ENCODE measurements at places on chromosomes 12 and 14. TPM values are rescaled to one million over a fixed set of nuclear protein-coding genes. Genes with fewer than 3 reads are reported as not detected.

- DNase-seq = peak; percentile 64
Measured at GRCh38 chr14:104678346-104678745, 11.1 kb upstream of the INF2 start.

DNA sequence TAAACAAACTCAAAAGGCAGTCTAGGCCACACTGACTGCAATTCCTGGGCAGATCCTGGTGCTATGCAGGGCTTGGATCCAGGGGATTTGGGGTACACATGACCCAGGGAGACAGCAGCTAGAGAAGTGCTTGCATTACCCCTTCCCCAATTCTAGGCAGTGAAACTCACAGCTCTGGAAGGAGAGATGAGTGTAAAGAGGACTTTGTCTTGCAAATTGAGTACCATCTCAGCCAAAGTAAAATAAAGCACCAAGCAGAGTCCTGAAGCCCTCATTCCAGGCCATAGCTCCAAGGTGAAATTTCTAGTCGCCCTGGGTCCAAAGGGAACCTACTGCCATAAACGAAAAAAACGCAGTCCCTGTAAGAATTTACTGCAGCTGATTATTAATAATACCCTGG, 644.9 kb upstream of the FLRT2 start:
- no peak for DNase-seq

GRCh38 chr12:15851919-15852318, 30.3 kb upstream of the STRAP start:
- no peak for DNase-seq

DNA sequence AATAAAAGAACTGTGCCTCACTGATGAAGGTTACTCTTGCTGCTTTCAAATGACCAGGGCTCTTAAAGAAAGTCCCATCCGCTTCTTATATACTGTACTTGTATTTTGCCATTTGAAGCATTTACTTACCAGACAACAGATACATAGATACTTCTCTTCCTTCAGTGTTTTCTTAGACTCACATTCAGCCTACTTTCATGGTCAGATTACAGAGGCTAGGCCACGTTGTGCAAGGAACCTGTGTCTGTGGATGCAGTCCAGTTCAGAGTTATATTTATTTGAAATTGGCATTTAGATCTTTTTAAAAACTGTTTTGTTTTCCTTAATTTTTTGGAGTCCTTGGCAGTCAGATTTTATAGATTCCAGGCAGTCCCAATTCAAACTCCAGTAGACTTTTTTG, 6.2 kb downstream of the CHURC1 start:
- DNase-seq = no peak

DNA sequence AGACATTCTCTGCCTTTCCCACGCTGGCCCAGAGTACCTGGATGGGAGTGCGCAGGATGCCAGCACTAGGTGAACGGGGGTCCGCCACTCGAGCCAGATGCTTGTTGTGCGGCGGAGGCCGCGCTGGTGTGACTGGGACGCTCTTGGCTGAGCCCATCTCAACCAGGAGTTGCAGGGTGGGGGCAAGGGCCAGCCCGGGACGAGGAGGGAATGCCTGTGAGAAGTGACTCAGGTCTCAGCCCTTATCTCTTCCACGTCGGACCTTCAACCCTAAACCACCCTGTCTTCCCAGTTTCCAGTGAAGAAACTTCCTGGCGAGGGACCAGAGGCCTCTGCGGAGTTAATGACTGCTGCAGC, 312 bp downstream of the CDCA3 start:
- DNase-seq = peak; percentile 68

- peak; percentile 7 for DNase-seq
Measured at GRCh38 chr14:102241147-102241546, 63.8 kb downstream of the MOK start.

DNA sequence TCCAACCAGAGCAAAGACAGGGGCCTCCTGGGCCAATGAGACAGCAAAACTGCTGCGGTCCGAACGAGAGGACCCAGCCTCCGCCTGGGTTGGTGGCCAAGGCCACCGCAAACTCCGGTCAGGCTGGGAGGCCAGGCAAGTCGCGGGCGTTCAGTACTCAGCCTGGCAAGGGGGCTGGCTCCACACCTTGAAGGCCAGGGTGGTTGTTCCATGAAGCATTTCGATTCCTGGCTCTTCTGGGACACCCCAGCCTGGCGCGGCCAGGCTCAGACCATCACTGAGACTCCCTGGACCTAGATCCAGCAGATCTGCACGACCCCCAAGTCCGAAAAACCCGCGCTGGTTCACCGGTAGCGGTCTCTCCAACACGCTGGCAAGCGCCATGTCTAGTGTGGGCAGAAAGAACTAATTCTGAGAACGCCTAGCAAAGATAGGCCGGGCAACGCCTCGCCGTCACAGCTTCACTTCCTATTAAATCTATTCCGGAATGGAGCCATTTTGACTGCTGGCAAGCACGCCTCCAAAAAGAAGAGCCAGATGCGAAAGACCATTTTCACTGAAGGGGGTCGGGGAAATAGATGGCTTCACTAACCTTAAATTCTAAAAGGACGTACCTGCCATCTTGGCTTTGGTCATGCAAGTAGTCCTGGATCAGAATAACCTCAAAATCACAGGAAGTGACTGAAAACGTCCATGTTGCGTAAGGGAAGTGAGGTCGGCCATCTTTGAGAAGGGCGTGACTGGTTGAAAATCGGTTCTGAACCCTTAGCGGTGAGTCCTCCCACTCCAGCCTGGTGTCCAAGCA, at the start of gene PSMB5:
TSS of gene PSMB5 (minus strand) at position 403 of the 805 bp plus-strand sequence. CDS start at position 384, 19 bp downstream.
- DNase-seq = peak; percentile 92

DNA sequence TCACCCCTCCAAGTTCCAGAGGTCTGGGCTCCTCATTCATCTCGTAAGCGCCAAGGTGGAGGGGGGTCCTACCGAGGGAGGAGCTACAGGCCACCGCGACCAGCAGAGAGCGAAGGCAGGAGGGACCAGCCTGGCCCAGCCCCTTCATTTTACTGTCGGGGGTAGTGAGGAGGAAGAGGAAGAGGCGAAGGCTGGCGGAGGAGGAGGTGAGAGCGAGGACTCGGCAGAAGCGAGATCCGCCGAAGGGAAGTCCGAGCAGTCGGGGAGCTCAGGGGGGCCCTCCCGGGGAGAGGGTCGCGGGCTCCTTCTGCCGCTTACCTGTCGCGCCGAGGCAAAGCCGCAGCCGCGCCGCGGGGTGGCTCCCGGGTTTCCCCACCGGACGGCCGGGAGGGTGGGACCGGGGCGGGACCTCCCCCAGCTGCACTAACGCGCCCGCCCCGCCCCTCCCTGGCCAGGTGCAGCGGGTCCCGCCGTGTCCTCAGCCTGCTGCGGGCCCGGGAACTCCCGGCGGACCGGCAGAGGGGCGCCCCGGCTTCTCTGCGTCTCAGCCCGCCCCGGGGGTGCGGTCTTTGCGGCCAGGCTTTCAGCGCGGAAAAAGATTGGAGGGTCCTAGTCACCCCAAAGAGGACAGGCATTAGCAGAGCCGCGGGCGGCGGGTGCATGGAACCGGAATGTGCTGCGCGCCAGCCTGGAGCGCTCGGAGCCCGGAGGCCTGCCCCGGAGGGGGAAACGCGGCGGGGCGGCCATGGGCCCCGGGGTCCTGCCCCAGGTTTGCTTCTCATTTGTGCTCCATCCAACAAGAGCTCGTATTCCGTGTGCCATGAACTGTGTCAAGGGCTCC, at the start of gene GALNT6:
TSS of gene GALNT6 (minus strand) at position 124 of the 841 bp plus-strand sequence. CDS start 11,625 bp downstream, outside the sequence.
- peak; percentile 65 for DNase-seq

DNA sequence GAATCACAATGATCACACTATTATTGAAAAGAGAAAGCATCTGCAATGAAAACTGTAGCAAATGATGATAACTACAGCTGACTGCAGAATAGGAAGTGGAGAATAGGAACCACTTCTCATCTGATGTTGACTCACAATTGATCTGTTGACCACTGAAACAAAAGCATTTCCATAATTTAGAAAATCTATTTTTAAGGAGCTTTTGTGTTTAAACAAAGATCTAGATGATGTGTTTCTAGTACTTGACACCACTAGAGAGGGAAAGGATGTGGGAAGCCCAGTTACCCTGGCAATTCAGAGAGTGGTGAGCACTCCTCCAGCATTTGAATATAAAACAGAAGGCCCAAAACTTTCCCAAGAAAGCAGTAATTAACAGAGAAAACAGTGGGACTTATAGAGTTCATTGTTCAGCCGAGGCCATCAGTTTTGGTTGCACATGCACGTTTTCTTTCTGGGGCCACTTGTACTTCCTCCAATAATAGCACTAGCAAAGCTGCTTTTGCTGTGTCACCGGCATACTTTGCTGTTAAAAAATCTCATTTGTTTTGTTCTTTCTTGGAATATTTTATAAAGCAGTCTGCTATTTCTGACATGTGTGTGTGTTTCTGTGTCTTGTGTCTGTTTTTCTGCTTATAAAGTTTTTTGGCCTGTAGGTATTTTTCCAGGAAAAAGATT, 76.1 kb upstream of the HECTD1 start:
- no peak for DNase-seq

GRCh38 chr14:51401272-51401671, 161.2 kb downstream of the TMX1 start:
- DNase-seq = no peak

- DNase-seq = no peak
Measured at GRCh38 chr14:65255029-65255545, 152.8 kb upstream of the MAX start.

DNA sequence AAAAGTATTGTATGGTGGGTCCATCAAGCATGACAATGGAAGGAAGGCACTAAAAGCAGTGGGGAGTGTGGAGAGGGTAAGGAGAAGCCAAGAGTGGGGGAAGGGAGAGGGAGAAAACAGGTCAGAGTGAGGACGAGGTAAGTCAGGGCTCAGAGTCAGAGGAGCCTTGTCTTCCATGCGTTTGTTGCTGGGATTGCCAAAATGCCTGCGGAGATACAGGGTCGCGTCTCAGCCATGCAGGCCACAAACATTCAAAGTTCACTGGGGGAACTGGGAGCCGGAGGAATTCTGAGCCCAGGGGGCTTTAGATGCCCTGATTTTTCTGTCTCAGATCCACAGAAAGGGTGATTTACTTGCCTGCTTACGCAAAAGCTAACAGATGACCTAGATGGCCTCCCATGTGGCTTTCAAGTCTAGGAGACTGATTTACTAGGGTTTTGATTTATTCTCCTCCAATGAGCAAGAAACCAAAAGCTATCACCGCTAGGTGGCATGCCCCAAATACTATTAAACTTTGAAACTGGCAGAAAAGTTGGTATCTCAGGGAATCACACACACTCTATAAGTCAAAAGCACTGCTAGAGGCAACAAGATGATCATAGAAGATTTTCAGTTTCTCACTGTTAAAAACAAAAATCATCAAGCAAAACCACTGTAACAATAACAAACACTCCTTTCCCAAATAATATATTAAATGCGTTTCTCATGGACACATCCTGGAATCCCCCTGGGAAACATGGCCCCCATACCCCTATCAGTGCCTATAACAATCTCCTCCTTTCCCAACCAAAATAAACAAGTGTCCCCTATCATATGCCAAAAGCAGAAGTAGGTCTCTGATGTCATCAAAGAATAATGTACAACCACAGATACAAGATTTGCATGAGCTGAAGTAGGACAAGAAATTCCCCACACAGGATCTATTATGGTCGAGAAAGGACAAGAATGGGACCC, 26.6 kb upstream of the MDM1 start:
- DNase-seq = peak; percentile 49

DNA sequence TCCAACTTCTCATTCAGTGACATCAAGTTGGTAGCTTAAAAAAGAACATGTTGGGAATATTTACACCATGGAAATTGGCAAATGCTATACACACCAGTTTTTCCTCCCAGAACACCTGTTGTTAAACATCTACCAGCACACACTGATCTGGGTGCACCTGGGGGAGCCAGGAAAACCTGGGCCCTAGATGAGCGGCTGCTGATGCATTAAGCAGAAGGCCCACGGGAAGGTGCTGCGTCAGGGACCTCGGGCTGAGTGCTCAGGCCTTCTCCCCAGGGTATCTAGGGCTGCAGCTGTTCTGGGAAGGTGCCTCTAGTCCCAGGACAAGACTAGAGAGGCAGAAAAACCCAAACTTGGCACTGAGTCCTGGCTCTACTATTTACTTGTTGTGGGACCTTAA, 2.8 kb upstream of the NGB start:
- peak; percentile 40 for DNase-seq

- DNase-seq = peak; percentile 45
Measured at GRCh38 chr12:56164345-56164729, 6.2 kb downstream of the MYL6 start.

DNA sequence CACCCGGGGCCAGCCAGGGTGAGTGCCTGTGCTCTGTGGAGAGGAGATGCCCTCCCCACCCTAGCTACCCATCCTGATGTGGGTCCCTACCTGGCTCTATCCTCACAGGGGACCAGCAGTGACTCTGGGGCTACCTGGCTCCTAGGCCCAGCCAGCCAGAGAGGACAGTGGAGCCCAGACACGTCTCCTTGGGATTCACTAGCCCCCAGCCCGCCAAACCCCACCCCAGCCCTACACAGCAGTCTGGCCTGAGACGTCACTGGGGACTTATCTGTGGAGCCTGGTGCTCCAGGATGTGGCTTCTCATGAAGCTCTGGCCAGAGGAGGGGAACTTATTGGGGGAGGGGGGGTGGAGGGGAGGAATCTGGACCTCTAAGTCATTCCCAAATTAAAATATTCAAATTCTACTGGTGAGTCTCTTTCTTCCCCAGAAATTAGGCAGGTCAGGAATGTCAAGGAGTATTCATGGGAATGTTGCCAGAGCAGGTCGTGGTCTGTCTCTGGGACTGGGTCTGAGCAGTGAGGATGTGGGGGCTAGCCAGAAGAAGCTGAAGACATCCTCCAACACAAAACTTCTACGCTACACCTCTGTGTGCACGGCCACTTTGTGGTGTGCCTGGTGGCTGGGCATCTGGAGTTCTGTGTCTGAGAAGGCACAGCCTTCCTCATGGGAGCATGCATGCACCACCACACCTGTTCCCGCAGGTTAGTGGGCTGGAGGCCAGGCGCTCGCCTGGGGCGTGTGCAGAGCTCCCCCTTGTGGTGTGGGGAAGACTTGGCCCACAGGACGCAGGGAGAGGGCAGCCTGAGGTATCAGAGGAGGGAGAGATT, 2.7 kb downstream of the CMTM5 start:
- DNase-seq = no peak

- no peak for DNase-seq
Measured at GRCh38 chr12:113077057-113077858, 20.7 kb downstream of the DTX1 start.

DNA sequence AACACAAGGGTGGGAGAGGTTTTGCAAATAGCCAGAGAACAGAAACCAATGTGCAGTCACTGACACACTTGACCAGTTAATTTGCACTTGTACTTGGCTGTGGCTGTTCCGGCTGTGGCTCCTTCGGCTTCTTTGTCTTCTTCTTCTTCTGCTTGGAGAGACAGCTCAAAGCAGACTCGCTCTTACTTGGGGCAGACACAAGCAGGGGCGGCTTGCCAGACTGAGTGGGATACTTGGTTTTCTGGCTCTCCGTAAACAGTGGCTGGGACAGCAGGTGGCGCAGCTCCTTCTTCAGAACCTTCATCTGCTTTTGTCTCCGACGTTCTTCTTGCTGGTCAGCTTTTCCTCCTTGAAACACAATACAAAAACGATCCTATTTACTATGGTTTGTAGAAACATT, 25.0 kb downstream of the OTUB2 start:
- DNase-seq = no peak

ESR2 gene
- total RNA-seq = 0.10 TPM

TSHR gene
- 0.30 TPM for total RNA-seq

OR4K5 gene
- not detected for total RNA-seq

TAC3 gene
- not detected for total RNA-seq

RHOJ gene
- 56.6 TPM for total RNA-seq

All from aorta (tissue), 5 donors.